ENCODE measurements at places on chromosomes 12 and 14.

DNA sequence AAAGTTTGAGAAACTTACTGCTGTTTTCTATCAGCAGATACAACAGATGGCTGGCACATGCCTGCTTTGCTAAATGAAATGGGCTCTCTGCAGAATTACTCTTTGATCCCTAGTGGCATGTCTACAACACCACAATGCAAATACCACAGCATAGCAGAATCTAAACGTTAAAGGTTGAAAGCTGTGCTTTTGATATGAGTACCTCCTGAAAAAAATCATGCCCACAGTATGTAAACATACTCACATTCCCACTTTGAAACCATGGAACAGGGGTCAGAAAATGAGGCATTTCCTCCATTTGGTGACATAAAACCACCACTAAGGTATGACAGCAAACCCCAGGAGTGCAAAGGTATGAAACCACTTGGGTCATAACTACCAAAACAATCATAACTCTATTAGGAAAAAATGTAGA lies 7.5 kb downstream of the WIF1 start:
- no peak for DNase-seq

DNA sequence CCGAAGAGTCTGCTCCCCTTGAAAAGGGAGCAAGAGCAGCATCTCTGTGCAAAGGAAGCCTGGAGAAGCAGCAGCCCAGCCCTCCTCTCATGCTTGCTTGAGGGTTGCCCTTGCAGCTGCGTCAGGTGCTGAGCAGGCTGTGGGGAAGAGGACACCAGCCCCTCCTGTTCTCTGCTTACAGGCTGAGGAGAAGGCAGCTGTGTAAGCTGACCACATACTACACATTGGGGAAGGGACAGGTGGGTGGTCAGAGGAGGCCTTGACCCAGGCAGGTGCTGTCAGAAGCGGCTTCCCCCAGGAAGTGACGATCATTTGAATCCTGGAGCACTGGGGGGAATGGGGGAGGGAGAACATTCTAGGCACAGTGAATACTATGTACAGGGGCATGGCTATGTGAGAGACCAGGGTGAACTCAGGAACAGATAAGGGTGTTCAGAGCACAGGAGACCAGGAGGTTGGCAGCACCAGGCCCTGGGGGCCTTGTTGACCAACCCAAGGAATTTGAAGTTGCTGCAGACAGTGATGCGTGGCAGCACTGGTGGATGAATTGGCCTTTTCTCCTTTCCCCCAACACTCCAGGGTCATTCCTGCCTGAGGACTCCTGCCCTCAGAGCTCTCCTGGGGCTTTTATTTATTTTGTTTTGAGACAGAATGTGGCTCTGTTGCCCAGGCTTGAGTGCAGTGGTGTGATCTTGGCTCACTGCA lies 2.7 kb upstream of the KLC1 start:
- no peak for DNase-seq

DNA sequence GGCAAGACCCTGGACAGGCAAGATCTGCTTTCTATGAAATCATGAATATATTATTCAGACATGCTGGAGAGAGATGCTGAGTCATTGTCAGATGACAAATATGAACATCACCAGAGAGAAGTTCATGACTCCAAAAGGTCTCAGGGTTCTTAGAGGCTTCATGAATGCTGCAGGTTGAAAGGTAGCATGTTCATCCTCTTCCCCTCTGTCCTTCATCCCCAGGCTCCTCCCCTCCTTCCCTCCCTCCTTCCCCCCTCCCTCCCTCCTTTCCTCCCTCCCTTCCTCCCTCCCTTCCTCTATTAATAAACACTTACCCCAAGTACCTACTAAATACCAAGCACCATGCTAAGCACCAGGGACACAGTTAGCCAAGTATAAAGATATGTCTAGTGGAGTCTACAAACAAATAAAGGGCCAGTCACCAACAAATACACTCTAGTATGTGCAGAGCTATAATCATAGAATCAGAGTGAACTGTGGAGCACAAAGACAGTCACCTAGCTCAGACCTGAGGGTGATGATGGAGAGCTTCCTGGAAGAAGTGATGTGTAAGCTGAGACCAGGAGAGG lies 46.2 kb downstream of the RPH3A start:
- peak; percentile 53 for DNase-seq

- DNase-seq, result peak; percentile 22
These were observed 64.9 kb downstream of the RIN3 start for GRCh38 chr14:92578511-92578910.

- peak; percentile 83 for DNase-seq
These were observed 31.4 kb upstream of the C12orf76 start for GRCh38 chr12:110079477-110080400.

DNA sequence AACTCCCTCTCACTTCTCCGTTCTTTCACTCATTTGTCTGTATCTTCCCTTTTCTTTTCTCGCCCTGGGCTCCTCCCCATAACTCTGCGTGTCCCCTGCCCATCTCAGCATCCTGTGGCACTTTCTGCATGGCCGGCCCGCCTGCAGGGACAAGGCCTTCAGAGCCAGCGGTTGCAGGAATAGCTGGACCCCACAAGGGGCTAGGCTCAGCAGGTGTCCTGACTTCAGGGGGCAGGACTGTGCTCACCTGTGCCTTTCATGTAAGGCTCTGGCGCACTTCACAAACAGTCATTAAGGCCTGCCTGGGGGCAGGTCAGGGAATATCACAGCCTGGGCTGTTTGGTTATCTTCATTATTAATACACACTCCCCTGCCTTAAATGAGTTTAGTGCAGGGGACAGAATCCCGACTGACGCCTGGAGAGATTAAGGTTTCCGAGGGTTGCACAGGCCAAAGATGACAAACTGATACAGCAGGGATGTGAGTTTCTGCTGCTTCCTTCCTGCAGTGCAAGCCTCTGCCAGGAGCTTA lies 768.8 kb upstream of the TBX3 start:
- DNase-seq, result no peak

GRCh38 chr14:73740618-73741326 lies 26.6 kb upstream of the PNMA1 start:
- peak; percentile 60 for DNase-seq

DNA sequence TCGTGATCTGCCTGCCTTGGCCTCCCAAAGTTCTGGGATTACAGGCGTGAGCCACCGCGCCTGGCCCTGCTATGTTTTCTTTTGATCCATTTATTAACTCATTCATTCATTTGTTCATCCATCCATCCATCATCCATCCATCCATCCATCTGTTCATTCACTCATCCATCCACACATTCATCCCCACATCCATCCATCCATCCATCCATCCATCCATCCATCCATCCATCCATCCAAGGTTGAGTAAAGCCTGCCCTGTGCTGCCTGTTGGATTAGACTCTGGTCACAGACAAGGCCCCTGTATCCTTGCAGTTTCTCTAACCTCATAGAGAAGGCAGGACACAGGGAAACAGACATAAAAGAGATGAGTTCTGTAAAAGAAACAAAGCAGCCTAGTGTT lies 44.9 kb downstream of the DNAH10 start:
- DNase-seq, result no peak

GRCh38 chr12:19084547-19084946 lies 45.0 kb upstream of the PLEKHA5 start:
- DNase-seq, result no peak

DNA sequence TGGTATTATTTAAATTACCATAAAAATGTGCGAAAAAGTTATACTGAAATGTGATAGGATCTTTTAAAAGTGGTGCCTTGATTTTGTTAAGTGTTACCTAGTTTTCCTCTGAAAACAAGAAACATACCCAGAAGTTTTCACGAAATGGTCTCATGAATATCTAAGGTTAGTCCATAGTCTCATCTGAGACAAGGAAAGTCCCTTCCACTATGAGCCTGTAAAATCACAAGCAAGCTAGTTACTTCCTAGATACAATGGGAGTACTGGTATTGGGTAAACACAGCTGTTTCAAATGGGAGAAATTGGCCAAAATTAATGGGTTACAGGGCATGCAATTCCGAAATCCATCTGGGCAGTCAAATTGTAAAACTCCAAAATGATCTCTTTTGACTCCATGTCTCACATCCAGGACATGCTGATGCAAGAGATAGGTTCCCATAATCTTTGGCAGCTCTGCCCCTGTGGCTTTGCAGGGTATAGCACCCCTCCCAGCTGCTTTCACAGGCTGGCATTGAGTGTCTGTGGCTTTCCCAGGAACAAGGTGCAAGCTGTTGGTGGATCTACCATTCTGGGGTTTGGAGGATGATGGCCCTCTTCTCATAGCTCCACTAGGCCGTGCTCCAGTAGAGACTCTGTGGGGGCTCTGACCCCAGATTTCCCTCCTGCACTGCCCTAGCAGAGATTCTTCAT lies 271.4 kb downstream of the NAV3 start:
- no peak for DNase-seq

GRCh38 chr14:96746101-96746500 lies 51.1 kb upstream of the VRK1 start:
- DNase-seq, result no peak

DNA sequence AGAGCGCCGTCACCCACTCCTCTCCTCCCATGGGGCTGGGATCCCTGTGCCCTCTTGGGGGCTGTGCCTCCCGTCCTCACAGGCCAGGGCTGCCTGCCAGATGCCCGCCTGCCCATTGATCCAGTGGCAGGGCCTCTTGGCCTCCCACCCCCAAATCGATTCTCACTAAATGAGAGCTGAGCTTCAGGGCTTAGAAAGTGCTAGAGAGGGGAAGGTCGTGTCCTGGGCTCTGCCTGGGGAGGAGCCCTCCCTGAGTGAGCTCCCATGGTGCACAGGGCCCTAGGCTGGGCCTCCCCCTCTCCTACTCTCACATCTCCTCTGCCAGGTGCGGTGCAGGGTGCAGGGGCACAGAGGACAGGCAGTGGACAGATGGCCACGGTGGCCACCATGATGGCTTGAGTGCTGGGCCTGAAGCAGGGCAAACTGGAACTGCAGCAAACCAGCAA lies 9.2 kb downstream of the BEGAIN start:
- DNase-seq, result no peak

DNA sequence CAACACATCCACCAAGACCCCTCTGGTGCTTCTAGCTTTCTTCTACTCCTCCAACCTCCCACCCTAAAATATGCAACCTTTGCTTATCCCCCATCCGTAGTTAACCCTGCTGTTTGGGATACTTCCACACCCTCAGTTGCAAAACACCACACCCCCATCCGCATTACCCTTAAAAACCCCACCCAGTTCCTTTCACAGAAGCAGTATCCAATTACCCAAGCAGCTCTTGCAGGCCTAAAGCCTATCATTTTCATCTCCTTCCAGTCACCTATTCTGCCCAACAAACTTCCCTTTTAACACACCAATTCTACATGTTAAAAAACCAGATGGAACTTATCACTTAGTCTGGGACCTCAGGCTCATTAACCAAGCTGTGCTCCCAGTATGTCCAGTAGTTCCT lies 88.2 kb downstream of the TMTC3 start:
- DNase-seq, result no peak

GRCh38 chr12:89710873-89711750 lies 2.5 kb upstream of the ATP2B1 start:
- DNase-seq, result no peak

DNA sequence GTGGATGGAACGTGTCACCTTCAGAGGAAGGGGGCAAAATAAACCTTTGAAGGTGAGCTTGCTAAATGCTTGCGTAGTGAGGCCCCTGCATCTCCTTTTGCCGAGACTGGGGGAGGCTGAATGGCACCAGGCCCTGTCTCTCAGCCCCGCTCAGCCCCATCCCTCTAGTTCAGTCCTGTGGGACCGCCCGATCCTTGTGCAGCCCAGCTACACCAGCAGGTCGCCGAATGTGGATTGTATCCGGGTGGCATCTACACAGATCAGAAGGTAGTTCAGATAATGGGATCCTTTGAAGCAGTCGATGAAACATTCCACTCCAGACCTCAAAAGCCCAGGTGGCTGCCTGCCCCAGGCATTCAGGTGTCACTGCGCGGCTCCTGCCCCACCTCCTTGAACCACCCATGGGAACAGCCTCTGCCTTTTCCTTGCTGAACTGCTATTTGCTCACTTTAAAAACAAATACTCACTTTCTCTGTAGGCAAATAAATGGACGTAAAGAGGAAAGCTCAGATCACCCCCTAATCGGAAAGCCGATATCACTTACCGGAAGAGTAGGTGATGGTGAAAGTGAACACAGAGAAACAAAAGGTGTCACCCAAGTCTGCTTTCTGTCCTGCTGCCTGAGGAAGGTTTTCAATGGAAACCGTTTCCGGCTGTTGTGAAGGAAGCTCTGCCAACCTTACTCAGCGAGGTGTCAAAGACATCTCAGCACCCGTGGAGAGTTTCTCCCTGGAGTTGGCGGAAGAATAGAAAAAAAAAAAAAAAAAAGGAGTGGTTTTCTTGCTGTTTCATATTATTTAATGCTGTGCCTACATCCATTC lies 100.3 kb upstream of the NCOR2 start:
- DNase-seq, result peak; percentile 31

- DNase-seq, result no peak
These were observed 69.7 kb upstream of the VRK1 start for GRCh38 chr14:96727491-96727890.

GRCh38 chr14:100321473-100322137 lies 1.5 kb upstream of the SLC25A47 start:
- DNase-seq, result no peak

DNA sequence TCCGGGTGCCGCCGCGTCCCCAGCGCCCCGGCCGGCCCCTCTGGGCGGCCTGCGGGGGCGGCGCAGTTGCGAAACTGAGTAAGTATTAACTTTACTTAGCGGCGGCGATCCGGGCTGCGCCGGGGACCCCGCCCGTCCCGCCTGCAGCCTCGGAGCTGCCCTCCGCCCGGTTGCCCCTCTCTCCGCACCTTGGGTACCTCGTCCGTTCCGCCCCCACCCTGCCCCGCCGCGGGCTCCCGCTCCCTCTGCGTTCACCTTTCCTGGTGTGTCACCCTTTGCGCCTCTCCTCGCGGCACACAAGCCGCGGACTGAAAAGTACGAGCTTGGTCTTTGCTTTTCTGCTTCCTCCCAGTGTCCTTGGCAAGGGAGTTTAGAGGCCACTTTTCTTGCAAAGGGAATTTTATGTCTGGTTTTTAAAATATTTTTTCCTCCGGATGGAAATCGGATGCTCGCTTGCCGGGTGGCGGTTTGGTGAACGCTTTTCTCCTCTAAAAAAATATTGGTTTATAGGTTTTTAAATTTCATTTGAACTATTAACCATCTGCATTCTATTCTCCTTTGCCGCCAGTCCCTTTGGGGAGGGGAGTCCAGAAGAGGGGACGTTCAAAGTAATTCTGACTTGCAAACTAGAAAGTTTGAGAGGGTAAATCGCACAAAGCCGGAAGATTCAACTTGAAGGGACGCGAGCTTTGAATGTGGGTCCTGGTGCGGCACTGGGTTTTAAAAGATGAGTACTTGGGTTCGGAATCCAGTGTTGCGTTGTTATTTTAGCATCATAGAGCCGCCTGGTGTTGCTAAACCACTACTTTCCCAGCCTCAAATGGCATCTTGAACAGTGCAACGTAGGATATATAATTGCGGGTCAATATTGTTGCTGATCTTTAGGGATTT lies 834 bp downstream of the RASSF8 start:
- DNase-seq, result peak; percentile 88

- DNase-seq, result no peak
These were observed 31.5 kb downstream of the DTX1 start for GRCh38 chr12:113088037-113088436.
